ENCODE measurements at places on chromosomes 7 and 10.

DNA sequence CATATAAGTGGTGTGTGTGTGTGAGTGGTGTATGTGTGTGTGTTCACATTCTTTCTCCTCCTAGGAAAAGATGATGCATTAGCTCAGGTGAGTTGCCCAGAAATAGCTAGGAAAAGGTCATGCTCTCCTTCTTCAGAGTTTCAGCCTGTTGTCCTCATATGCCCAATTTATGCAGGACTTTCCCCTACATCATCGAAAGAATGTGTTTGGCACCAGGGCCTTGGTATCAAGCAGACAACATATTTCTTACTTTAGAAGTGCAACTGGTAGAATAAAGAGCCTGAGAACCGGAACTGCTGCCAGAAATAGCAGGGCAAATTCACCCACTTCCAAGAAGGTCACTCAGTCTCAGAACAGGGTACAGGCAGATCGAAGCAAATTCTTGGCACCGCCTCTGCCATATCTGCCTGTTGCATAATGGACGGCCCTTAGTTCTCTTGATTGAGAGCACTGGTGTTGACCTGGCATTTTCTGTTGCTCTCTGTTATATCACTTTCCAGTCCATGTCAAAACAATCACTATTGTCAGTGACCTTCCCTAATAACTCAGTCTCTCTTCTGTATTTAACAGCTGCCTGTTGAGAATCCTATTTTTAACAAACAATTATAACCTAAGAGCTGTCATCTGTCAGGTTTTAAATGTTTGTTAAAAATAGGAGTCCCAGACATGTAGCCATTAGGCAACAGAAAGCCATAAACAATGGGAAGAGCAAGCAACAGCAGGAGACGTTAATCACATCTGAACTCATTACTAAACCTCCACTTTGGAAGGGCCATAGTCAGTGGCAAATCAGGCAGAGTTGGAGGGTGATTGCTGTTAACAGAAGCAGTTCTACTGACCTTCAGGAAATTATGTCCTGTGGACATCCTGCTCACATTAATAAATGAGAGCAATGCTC, 20.7 kb downstream of the ADRB1 start:
- DNase-seq: no peak

- DNase-seq: no peak
These were observed 5.6 kb upstream of the TASOR2 start for GRCh38 chr10:5679037-5679435.

DNA sequence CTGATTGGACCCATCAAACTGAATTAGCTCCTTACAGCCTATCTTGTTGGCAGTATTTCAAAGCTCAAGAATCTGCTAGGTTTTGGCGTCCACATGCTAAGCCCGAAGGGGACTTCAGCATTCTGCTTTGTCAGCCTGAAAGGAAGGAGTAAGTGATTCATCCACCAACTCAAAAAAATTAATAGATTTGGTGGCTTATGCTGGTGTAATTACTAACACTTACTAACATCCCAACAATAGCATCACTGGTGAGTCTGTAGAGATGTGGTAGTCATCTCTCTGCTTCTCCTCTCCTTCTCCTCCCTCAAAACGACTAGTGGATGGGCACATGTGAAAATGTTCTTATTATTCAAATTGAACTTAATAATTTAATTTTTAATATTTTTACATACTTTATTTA, 53.8 kb upstream of the EGR2 start:
- DNase-seq: no peak

DNA sequence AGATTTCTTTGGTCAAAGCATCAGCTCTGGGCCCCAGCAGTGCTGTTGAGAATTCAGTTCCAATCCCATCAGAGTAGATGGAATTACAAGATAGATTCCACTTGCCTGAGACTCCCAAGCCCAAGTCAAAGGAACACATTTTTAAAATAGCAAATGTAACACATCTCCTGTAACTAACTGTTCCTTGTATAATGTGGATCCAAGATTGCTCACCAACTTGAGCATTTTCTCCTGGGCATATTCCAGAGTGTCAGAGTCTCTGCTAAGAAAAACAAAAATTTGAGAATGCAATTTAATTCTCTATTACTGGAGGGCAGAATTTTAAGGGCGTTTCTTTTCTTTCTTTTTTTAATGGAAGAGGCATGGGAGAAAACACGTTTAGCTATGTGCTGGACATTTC, 136.7 kb downstream of the NEBL start:
- no peak for DNase-seq

DNA sequence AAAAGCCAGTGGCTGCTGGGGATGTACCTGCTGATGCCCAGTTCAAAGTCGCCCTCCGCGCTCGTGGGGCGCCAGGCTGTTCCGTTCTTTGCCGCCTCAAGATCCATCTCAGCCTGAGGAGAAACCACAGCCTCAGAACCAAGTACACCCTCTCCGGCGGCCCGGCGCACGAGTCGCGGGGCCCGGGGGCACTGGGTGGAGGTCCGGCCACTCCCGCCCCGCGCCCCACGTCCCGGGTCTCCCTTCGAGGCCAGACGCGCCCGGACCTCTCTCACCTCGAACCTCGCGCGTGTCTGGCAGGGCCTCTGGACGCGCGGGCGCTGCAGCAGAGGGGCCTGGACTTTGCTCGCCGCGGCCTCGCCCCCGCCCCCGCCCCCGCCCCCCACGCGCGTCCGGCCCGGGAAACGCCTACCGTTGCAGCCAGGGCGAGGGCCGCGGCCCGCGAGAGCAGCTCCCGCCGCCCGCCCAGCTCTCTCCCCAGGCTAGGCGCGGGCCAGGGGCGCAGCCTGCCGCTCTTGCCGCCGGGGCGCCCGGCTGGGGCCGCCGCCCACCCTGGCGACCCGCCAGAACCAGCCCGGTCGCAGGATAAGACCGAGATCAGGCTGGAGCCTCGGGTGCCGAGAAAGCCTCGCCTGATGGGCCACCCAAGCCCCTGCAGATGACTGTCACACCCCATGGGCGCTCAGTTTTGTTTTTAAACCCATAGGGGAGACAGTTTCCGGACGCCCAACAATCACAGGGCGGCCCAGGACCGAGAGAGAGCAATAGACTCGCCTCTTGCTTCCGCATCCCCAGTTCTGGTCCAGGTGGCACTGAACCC, at the start of gene ABCB4:
Gene ABCB4 (minus strand): TSS at position 322 of the 820 bp plus-strand sequence. CDS start 215 bp downstream, at position 107.
- no peak for DNase-seq

DNA sequence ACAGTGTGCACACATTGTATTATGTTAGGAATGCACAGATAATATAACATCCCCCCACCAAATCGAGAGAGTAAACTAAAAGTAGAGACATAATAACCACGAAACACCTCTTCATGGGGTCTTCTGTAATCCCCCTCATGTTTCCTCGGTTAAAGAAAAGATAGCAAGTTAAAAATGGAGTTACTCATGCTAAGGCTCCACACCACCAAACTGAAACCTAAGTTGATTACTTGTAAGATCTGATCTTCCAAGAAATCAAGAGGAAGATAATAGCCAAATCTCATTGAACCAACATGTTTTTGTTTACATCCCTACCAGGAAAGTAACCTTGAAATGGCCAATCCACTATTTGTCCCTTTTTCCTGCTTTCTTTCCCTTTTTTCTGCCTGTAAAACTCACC, 11.7 kb upstream of the ETV1 start:
- no peak for DNase-seq

DNA sequence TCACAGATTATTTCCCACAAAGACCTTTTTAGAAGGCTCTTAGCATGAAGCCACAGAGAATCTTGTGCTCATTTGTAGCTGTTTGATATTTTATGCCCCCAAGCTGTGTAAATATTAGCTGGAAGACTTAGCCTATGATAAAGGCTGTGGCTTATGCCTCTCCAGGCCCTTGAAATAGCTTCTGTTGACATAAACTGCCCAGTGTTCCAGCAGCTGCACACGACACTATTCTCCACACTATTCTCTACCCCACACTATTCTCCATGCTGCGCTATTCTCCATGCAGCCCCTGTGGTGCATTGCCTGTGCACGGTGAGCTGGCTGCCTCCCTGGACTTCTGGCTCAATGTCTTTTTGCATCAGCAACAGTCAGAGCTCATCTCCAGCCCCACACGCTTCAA, 13.1 kb downstream of the DDC start:
- no peak for DNase-seq

DNA sequence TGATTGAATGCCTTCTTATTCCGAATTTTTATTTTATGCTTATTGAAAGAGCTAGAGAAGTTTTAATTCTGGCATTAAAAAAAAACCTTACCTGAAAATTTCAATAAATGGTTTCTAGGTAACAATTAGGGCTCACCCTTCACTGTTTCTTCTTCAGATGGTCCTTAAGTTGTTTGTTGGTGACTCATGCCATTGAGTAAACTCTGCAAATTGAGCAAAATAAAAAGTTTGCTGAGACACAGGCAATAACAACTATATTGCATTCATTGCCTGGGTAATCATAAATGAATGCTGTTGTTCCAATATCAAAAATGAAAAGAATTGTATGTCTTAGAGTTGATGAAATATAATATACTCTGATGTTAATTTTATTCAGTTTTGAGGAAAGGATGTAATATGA, 300.3 kb downstream of the CDK14 start:
- DNase-seq: no peak

- DNase-seq: no peak
These were observed 16.4 kb upstream of the ITPRID1 start for GRCh38 chr7:31497516-31497915.

- no peak for DNase-seq
These were observed 140.2 kb downstream of the AUTS2 start for GRCh38 chr7:69738396-69738951.

DNA sequence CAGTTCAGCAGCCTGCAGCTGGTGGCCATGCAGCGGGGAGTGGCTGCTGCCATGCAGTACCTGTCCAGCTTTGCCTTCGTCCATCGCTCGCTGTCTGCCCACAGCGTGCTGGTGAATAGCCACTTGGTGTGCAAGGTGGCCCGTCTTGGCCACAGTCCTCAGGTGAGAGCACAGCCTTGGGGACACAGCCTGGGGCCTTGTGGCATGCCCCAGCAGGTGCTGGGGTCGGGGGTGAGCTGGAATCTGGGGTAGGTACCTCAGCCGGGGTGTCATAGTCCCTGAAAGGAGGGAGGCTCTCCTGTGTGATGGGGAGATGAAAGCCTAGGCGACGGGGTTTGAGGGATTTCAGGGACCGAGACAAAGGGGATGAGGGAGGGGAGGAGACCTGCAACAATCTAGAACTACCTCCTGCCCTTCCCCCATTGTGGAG, 14.1 kb downstream of the EPHB6 start:
- DNase-seq: no peak

DNA sequence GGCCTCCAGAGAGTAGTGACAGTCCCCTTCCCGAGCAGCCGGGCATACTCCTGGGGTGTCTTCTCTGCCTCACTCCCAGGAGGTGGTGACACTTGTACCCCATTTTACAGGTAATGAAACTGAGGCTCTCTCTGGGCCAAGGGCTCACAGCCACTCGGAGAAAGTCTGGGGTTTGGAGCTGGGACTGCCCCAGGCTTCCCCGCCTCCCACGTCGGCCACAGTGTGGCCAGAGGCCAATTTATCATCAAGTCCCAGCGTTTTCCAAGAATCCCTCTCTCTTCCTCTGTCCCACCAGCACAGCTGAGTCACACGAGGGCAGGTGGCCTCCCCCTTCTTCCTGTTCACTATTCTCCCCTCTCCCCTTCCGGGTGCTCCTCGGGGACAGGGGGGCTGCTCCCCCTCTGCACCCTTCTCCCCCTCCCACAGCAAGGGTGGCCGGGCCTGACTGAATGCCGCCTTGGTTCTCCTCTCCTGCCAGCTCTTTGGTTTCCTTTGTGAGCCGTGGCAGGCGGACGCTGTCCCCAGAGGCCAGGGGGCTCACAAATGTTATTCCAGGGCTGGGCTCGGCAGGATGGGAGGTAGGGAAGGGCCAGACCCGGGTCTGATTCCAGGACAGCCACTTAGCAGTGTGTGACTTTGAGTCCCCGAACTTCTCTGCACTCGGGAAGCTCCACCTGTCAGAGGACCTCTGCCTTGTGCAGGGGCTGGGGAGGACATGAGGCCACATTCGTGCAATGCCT, 17.7 kb downstream of the CLIP2 start:
- no peak for DNase-seq

DNA sequence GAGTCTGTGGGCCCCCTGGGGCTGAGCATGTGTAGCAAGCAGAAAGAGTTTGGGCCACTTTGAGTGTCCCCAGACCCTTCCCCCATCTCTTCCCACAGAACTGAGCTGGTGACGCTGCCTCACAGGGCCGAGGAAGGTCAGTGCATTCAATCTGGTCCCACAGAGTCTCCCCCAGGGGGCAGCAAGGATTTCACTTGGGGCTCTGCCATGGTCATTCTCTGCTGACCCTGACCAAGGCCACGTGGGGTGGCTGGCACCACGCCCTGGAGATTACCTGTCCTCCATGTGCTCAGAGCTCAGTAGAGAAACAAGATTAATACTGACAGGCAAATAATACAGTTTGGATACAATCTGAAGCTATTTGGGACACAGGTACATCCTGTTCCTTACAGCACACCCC, 30.2 kb downstream of the ADRA2A start:
- no peak for DNase-seq

DNA sequence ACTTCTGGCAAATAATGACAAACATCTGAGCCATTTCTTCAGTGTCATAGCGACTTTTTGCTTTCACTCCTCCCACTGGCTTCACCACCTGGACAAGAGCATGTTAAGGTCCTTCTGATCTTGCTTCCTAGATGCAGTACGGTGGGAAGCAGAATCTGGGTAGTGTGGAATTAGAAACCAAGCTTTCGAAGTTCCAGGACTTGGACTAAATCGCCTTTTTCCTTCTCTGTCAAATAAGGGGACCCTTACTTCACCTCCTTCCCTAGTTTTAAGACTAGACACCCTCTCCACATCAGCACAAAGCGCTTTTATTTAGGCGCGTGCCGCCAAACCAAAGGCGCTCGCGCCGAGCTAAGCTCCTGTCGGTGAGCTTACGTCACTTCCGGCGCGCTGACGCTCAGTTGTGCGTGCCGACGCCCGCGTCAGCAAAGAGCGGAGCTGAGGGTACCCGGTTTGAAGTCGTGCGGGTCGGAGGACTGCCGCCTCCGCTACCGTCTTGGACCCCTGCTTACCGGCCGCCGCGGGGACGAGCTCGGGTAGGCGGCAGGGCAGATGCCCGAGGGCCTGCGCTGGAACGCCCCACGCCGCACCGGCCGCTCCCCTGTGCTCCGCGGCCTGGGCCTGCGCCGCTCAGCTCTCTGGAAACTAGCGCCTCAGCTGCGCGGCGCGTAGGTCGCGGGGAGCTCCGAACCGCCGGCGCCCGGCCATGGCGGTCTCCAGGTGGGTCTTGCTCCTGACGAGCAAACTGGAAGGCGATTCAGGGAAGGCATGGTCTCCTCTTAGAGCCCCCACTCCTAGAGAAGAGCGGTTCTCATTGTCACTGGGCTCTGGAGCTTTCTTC, at the start of gene BTAF1:
Gene BTAF1 (plus strand): TSS at position 400 of the 841 bp plus-strand sequence. CDS start 307 bp downstream, at position 707.
- DNase-seq: peak; percentile 58

- DNase-seq: no peak
These were observed 245.3 kb upstream of the CELF2 start for GRCh38 chr10:10772411-10772810.

GRCh38 chr7:105198223-105198622, 184.2 kb downstream of the KMT2E start:
- DNase-seq: peak; percentile 29

Measured in HS-27A (cell line).